ENCODE measurements at places on chromosomes 4 and X. TPM values are rescaled to one million over a fixed set of nuclear protein-coding genes. Genes with fewer than 3 reads are reported as not detected.

DNA sequence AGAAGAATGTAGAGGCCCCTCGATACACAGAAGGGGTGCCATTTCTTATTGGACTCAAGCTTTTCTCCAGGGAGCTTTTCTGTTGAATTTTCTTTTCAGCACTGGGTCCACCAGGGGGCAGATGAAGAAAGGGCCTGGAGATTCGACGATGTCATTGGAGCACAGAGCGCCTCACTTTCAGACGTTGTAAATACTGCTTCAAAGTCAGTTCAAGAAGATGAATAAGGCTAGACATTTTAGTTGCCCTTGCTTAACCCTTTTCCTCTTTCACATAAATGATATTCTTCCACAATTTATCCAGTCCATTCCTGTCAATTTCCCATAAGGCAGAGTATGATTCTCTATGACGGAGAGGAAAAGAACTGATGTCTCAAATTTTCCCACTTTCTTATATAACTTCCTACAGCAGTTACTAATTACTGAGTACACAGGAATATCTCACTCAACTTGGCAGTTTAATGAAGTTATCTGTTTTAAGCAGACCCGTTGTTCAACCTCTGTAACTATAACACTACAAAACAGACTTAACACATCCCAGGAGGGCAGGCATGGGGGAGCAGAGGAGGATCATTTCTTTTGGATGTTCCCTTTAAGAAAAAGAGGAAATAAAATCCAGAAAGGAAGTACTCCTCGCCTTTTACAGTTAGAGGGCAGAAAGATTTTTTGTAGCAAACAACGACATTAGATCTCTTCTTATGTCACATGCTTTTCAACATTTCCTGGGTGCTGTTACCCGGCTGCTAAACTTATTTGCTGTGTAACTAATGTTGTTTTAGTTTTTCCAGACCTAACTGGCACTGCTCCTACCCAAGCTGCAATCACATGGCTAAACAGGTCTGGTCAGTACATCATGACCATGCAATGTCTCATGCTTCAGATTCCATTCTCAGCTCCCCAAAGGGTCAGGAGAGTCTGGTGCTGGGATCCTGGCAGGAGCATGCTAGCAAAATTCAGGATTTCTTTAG, 12.2 kb upstream of the CENPU start:
- peak; percentile 53 for DNase-seq

DNA sequence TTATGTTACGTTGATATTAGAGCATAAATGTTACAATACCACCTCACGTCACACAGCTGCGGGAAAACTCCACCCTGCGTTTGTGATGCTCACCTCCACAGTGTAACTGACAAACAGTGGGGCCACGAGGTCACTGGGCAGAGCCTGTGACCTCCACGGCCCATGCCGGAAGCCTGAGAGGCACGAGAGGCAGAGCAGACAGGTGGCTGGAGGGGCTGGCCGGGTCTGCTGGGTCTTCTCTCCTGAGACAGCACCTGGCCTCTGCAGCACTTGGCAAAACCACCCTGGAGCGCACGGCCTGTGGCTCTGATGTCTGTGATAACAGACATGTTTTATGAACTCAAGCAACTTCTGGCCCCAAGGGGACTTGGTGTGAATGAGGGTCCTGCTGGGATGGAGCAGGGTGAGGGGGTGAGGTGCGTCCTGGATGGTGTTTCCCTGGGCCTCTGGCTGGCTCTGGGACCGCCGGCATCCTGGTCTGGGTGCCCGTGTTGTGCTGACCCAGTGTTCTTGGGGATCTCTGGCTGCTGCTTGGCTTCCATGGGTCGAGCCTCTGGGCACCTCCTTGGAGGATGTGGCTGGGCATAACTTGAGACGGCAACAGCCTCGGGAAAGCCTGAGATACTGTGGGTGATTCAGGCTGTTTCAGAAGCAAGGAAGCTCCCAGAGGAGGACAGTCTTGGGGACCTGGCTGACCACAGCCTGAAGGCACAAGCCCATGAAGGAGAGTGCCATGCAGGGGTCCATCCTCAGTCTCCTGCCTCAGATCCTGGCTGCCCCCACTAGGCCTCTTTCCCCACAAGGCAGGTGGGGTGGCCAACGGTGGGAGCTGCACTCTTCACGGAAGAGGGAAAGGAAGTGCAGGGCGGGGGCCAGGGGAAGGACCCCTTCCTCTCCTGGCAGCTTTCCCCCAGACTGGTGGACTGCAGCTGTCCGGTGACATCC, 19.7 kb downstream of the RNF212 start:
- peak; percentile 23 for DNase-seq

DNA sequence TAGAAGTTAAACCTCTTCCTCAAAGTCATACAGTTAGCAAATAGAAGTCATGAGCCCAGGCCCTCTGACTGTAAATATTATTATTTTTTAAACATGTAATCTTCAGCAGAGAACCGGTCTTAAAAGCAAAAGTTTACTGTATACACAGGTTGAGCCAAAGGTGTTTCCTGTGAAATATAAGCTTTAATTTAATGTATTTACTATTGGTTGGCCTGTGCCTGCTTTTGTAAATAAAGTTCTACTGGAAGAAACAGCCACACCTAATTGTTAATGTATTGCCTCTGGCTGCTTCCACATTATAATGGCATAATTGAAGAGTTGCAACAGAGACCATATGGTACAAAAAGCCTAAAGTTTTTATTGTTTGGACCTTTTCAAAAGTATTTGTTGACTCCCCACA, 61.0 kb upstream of the PRDM8 start:
- DNase-seq = no peak

DNA sequence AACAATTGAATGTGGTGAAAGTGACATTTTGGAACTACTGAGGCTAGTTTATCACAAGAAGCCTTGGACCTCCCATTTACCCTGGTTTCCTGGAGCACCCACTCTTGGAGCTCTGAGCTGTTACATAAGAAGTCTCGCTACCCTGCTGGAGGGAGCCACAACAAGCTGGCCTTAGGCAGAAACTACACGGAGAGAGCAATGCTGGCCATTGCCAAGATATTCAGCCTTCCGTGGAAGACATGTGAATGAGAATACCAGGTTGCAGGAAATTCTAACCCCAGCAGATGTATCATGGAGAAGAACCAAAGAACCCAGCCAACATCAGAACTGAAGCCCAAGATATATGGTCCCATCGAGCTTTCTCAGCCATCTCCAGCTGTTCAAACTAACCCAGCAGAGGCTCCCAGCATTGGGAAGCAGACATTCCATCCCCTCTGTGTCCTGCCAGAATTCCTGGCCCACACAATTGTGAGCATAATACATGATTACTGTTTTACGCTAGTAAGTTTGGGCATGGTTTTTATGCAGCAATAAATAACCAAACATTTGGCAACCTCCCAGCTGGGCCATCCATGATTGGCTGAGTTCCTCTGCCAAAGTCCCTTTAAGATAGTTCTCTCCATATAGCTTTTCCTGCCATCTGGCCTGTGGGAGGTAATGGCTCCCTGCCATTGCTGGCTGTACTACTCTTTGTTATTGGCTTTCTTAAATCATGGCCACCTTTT, 17.9 kb upstream of the PDE5A start:
- no peak for DNase-seq

GRCh38 chr4:40857956-40858355, 108.2 kb downstream of the NSUN7 start:
- DNase-seq = no peak

DNA sequence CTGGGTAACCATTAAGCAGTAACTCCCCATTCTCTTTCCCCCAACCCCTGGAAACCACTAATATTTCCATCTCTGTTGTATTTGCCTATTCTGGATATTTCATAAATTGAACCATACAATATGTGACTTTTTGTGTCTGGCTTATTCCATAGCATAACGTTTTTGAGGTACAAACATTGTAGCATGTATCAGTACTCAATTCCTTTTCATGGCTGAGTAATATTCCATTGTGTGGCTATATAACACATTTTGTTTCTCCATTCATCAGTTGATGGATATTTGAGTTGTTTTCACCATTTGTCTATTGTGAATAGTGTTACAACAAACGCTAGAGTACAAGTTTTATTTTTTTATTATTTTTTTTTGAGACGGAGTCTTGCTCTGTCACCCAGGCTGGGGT, 55.0 kb upstream of the MORC4 start:
- DNase-seq = no peak

GRCh38 chrX:70354716-70355115, 64.8 kb downstream of the KIF4A start:
- DNase-seq = no peak

DNA sequence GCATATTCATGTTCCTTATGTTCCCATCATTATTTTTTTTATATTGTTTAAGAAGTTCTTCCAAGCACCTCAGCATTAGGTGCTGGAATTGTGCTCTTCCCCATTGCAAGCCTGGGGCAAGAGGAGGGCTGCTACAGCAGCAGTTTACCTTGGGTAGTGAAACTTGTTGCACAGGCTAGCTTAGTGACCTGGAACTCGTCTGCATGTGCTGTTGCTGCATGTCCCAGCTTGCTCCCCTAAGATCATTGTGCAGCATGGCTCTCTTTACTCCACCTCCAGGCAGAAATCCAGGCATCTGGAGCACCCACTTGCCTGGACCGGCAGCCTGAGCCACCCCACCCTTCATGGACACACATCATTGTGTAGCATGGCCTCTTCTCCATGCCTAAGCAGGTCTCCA, 776.0 kb downstream of the GLUD2 start:
- peak; percentile 17 for DNase-seq

- DNase-seq = no peak
Observed at GRCh38 chrX:16778545-16778944, 7.7 kb upstream of the TXLNG start.

DMRTC1B gene
- total RNA-seq = not detected

All from H9 (cell line).